ENCODE measurements at places on chromosomes 2 and 18.

GRCh38 chr2:193973781-193974180 is 1683.2 kb upstream of the SLC39A10 start:
- DNase-seq, result no peak

- DNase-seq, result no peak
Observed at GRCh38 chr2:234577191-234577590, 80.3 kb upstream of the ARL4C start.

DNA sequence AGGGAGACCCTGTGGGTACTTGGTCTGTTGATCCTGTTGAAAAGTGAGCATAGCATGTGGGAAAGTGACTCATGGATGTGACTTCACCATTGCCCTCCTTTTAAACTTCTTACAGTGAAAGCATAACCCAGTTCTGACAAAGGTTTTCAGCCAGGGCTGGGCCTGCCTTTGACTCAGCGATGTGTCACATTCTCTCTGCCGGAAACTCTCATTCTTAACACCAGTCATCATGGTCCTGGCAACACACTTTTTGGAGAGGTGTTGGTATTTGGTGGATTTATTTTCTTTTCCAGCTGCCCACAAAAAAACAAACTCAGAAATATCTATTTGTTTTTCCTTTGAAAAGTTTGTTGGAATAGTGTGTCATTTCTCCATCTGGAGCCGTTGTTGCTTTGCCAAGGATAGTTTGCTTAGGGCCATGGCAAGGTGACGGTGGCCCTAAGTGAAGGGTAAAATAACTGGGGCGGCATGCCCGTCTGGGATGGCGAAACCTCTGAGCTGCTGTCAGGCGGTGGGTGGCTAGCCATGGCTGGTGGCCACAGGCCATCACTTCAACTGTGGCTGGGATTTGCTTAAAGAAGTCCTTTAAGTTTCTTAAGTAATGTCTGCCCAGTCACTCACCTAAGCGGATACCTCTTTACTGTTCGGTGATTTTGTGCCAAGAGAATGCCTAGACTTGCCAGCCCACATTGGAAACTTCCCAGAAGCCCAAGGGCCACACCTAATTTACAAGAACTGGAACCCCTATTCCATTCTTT is 123.3 kb downstream of the LTBP1 start:
- peak; percentile 57 for DNase-seq

DNA sequence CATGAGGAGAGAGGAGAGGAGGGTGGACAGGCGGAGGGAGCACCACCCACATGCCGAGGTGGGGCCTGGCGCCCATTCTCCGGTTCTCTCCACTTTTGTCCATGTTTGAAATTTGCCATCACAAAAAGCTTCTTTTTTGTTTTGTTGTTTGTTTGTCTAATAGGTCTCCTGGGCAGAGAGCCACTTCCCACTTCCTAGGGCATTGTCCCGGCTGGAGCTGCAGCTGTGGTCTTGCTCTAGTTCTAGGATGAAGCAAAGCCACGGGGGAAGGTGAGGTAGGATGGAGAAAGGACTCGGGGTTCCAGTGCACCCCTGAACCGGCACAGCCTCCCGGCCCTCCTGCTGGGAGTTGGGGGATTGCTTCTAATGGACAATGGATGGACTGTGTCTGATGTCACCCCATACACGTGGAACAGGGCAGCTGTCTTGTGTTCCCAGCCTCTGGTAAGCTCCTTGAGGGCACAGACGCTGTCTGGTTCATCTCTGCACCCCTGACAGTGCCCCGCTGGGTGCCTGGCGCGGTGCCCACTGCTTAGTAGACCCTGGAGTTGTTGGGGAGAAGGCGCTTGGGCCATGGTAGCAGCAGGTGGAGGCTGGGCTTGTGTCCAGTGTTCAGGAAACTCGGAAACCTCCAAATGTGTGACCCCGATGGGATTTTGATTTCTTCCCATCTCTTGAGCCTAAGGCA is 278.4 kb downstream of the NDUFA10 start:
- no peak for DNase-seq

GRCh38 chr2:149799013-149799705 is 211.6 kb upstream of the MMADHC start:
- peak; percentile 6 for DNase-seq

DNA sequence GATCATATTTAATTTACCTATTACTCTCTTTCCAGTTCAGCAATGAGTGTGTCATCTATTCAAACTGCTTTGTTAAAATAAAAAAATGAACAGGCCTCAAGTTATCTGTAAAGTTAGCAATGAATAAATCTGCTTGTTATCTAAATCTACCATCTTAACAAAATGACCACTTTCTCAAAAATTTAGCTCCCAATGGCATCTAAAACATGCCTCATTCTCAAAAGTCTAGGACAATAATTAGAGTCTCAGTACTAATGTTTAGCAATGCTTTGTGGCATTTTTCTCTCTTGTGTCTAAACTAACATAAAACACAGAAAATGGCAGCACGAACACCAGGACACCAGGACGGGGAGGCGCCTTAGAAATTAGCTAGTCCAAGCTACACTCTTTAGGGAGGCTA is 3.6 kb upstream of the ASAP2 start:
- DNase-seq, result no peak

GRCh38 chr18:24559526-24559925 is 99.1 kb downstream of the HRH4 start:
- no peak for DNase-seq

- peak; percentile 35 for DNase-seq
Observed at GRCh38 chr18:74234326-74235171, 57.2 kb downstream of the CYB5A start.

GRCh38 chr2:120360307-120360855 is 14.4 kb downstream of the INHBB start:
- DNase-seq, result no peak

- DNase-seq, result no peak
Observed at GRCh38 chr2:112151701-112152440, 13.7 kb downstream of the FBLN7 start.

GRCh38 chr18:13192970-13193369 is 25.6 kb upstream of the LDLRAD4 start:
- DNase-seq, result no peak

- no peak for DNase-seq
Observed at GRCh38 chr2:222807431-222807830, 53.4 kb upstream of the ACSL3 start.

GRCh38 chr2:147352264-147353071 is 492.4 kb upstream of the ACVR2A start:
- no peak for DNase-seq

GRCh38 chr18:13260197-13260934 is 41.8 kb downstream of the LDLRAD4 start:
- no peak for DNase-seq

GRCh38 chr2:239991689-239992314 is 33.3 kb downstream of the NDUFA10 start:
- peak; percentile 72 for DNase-seq

DNA sequence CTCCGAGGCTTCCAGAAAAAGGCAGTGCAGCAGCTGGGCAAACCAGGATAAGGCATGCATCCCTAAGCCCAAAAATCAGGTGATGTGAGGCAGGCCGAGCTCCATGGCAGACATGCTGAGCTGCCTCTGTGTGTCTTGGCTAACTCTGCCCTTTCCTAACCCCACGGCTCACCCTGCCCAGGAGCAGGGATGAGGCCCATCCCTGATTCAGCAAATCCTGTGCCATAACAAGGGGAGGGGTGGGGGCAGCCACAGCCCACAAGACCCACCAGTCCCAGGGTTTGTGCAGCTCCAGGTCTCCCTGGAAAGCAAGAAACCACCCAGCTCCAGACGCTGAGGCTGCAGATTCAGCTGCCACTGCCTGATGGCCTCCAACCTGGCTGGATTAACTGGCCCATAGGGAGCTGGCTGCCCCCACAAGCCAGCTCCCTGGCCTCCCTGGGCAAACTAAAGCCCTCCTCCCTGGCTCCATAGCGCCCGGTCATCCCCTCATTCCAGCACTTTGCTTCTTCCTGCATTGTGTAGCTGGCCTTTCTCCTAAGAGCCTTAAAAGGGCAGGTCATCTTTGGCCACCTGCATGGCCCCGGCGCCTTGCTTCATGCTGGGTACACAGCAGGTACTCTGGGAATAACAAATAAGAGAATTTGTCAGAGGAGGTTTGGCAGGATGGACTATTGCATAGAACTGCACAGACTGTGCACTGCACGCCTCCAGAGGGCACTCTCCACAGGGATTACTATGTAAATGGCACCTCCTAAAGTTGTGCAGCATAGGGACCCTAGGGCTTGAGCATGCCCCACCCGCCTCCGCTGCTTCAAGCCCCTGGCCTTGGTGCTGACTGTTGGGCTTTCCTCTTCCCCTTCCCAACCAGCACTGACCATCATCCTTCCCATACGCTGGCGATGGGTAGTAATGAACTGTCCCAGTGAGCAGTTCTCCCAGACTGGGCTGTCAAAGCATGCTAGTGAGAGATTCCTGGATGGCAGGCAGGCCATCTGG is 10.7 kb downstream of the STEAP3 start:
- DNase-seq, result peak; percentile 32

DNA sequence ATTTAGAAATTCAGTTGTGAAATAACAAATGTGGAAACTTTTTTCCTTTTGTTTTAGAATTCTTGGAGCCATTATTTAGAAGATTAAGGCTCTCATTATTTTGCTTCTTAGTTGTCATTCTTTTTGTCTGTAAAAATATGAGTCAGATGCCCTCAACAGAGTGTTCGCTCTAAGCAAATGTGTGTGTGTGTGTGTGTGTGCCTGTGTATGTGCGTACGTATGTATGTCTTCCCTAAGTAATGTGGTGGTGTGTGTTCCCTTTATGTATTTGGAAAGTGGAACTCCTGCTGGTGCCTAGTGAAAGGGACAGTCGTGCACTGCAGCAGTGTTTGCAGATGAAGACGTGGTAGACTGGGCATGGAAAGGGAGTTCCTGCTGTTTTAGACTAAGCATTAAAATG is 27.5 kb downstream of the ZNF407 start:
- no peak for DNase-seq

DNA sequence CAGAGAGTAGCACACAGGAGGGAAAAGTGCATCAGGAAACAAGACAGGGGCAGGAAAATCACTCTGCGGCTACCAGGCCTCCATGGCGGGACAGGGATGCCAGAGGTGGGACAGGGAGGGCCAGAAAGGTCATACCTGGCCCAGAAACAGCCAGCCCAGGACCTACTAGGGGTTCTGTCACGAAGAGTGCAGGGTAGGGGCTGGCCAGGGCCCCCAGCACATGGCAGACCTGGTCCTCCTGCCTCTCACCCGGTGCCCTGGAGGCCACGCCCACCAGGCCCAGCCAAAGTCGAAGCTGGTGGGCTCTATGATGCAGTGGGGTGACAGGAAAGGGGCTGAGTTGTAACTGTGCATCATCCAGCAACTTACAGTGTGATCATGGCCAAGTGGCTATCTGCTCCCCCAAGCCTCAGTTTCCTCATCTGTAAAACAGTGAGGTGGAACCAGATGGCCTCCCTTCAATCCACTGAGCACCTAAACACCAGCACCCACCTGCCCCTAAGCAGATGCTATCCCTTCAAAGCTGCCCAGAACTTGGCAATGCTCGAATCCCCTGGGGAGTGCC is 10.6 kb downstream of the CYP26B1 start:
- DNase-seq, result no peak

GRCh38 chr2:147789720-147790119 is 55.1 kb upstream of the ACVR2A start:
- DNase-seq, result no peak

DNA sequence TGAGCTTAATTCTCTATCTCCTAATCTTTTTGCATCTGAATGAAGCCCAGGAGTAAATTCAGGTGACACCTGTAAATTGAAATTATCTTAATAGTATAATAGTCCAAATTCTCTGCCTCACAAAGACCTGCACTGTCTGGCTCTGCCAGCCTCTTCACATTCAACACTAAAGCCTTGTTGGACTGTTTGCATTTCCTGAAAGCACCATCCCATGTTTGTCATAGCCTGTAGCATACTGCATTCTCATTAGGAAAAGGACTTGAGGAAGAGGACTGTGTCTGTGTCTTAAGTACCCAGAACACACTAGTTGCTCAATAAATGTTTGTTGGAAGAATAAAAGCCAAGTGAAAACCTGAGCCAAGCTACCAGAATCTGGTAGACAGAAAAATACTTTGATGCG is 42.9 kb upstream of the GRHL1 start:
- DNase-seq, result peak; percentile 2

- DNase-seq, result no peak
Observed at GRCh38 chr2:79824086-79824786, 311.4 kb downstream of the CTNNA2 start.

- no peak for DNase-seq
Observed at GRCh38 chr2:207285473-207285815, 119.7 kb upstream of the KLF7 start.

Data from DMS53 (cell line).